IMR-90 (cell line): ENCODE measurements at places on chromosomes 7 and 10.

DNA sequence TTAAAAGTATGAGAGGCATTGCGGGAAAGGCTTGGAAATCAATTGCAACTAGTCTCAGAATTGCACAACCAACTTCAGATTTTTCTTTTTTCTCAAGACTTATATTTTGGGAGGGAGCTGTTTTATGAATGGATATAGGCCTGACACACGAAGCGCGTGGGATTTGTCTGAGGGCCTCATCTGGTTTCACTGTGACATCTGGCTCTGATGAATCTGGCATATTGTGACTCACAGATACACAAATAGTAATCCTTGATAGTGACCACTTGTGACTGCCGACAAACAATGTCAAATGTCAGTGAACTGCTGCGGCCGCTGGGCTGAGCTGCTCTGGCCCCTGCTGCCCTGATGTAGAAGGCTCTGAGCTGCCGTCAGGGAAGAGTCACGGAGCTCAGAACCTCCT, 655.1 kb downstream of the INHBA start:
- DNase-seq: peak; percentile 77

- DNase-seq: no peak
Measured at GRCh38 chr10:81674941-81675340, 200.1 kb upstream of the NRG3 start.

DNA sequence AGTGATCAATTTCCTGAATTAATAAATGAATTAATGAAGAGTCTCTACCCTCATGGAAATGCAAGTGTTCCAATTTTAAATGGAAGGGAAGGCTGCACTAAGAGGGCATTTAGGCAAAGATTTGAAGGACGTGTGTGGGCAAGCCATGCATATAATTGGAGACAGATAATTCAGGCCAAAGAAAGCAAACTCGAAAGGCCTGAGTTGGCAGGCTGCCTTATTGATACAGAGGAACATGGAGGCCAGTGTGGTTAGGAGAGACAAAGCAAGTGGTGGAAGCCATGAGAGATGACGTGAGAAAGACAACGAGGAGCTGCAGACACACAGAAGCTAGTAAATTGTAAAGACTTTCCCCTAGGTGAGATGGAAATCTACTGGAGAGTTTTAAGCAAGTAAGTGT, 15.4 kb upstream of the PCLO start:
- DNase-seq: no peak

- DNase-seq: no peak
Measured at GRCh38 chr10:123560301-123561140, 105.6 kb upstream of the GPR26 start.

DNA sequence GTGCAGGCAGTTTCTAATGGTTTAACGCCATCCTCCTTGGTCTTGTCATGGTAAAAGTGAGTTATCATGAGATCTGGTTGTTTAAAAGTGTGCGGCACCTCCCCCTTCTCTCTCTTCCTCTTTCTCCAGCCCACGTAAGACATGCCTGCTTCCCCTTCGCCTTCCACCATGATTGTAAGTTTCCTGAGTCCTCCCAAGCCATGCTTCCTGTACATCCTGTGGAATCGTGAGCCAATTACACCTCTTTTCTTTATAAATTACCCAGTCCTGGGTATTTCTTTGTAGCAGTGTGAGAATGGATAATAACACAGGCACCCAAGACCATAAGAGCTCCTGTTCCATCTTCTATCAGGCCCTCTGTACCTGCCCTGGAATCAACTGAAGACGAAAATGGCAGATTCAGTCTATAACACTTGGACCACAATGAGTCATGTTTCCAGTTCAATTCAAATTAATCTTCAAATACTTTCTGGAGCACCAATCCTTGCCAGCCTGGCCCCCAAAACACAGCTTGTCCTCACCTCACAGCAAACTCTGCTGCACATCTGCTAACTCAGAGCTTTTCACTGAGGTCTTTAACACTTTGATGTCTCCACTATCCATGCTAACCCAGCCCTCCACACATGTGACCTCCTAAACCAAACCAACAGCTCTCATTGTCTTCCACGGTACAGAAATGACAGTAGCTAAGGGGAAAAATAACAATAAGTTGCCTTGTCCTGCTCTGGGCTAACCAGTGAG, 73.2 kb downstream of the SFMBT2 start:
- no peak for DNase-seq

DNA sequence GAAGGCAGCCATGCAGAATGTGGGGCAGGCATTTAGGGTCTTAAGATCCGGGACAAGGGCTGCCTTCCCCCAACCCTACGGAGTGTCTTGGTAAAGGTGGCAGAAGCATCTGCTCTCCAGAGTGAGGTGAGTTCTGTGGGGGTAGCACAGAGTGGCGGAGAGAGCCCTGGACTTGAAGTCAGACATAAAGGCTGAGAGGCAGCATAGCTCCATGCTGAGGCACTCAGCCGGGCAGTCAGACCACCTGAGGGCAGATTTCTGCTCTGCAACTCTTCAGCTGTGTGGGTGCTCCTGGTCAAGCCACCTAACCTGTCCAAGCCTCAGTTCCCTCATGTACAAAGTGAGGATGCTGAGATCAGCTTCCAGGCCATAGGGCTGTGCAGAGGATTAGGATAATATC, 81.0 kb downstream of the CRTAC1 start:
- no peak for DNase-seq

DNA sequence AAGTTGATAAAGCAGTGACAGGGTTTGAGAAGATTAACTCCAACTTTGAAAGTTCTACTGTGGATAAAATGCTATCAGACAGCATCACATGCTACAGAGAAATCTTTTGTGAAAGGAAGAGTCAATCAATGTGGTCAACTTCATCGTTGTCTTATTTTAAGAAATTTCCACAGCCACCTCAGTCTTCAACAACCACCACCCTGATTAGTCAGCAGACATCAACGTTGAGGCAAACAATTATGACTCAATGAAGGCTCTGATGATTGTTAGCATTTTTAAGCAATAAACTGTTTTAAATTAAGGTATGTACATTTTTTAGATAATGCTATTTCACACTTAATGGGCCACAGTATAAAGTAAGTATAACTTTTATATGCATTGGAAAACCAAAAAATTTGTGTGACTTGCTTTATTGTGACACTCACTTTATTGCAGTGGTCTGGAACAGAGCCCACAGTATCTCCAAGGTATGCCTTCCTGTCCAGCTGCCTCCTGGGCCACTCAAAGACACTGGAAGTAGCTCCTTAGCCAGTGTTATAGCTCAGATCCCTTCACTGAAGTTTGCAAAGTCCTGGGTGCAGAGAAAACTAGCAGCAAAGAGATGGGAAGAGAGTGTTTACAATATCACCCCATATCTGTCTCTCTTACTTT, 293.1 kb downstream of the ARHGAP12 start:
- DNase-seq: peak; percentile 42

GRCh38 chr10:72744566-72744965, 52.6 kb downstream of the MCU start:
- no peak for DNase-seq

GRCh38 chr10:26488344-26488743, 50.2 kb downstream of the APBB1IP start:
- DNase-seq: no peak

DNA sequence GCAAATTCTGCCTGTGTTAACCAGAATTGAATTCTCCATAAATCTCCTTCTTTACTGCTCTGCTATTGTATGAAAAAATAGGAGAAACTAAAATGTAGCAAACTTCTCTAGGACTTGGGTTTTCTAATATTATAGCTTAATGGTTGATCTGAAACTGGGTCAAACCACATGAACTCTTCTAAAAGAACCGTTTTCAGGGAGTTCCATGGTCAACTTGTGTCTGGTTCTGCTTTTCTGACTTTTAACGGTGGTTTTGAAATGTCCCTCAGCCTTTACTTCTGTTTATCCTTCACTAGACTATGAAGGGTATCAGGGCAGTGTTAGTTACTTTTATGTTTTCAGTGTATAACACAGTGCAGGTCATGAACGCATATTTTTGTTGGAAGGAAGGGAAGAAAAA, 242.2 kb downstream of the TSPAN12 start:
- no peak for DNase-seq

- DNase-seq: no peak
Measured at GRCh38 chr7:76327610-76328009, 25.1 kb downstream of the HSPB1 start.

DNA sequence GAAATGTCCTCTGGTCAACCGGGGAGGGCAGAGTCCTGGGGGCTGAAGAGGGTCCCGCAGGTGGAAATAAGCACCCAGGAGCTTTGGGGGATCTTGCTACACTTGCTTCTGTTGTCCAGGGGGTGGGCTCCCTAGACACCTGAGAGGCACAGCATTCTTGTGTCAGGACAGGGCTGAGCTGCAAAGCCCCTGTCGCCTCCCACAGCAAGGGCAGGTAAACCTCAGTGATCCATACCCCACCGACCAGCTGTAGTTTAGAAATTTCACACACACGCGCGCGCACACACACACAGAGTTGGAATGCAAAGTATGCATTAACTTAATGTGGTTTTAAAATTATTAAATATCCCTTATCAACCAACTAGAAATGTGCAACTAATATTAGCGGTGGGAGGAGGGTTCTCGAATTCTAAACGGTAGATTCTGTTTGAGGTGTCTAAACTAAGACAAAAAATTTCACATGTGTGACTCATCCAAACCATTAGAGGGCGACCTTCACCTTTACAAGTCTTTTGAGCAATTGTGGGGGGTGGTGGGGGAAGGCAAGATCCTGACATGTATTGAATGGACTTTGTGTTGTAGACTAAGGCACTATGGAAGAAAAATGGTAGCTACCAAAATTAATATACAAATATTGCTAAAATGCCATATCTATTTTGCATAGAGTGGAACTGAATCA, 34.3 kb upstream of the PTF1A start:
- peak; percentile 39 for DNase-seq

DNA sequence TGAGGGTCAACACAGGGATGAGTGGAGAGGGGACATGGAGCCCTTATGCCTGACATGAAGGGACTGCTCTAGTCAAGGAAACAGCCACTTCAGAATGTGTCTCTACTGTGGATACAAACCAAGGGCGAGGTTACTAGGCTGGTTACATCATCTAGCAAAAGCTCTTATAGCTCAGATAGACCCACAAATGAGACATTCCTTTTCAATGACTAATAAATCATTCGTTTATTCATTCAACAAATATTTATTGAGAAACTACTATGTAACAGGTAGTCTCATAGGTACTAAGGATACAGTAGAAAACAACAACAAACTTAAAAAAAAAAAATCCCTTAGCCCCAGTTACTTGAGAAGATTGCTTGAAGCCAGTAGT, 219.5 kb downstream of the KIAA1217 start:
- peak; percentile 70 for DNase-seq

DNA sequence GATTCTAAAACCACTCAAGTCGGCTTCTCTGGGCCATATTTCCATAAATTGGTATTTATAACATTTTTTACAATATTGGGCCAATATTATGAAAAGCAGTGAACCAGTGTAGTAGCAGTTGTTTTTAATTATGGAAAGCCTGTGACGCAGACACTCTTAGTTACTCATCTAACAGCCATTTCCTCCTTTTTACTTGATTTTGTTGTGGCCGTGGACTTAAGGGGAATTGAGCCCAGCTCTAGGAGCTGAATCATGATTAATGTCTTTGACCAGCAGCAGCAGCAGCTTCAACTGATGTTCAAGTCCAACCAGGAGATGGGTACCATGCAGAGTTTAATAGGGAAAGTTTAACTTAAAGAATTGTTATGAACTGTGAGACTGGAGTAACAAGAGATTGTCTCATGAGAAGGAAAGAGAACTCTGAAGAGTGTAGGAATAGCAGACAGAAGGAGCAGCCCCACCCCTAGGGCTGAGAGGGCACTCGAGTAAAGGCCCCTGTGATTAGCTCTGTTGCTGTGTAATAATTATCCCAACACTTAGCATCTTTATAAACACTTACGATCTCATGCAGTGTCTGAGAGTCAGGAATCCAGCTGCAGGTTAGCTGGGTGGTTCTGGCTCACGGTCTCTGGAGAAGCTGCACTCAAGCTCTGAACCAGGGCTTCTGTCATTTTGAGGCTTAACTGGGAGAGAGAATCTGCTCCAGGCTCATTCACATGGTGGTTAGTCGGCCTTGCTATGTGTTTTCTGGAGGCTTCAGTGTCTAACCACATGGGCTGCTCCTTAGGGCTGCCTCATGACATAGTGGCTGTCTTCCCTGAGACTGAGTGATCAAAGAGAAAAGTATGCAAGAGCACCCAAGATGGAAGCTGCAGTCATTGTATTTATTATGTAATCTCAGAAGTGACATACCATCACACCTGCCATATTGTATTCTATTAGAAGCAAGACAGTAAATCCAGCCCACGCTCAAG, 4.6 kb downstream of the LANCL2 start:
- DNase-seq: peak; percentile 95

DNA sequence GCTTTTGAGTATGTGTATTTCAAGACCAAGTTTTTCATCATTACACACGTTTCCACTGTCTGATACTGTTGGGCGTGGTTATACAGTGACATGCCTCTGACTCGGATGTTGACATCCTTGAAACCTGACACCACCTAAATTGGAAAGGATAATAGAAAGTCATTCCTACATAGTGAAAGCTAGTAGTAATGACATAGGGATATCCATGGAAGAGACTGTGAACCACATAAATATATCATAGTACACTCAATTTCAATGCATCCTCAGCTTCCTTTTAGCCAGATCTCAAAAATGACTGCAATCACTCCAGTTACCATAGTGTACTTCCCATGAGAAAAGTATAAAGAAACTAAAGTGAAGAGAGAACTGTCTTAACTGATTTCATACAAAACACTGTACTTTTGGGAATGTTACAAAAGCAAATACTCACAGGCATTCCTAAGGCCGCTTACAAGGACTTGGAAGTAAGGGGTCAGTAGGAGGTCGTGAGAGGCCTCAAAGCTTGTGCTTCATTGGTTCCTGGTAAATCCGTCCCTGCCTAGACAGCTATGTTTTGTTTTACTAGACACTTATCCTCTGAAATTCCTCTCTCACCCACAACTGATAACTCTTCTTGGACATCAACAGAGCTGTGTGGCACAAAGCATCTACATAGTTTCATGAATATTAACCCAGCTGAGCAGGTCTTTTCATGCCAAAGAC, 71.8 kb upstream of the VWDE start:
- DNase-seq: peak; percentile 55

- DNase-seq: no peak
Measured at GRCh38 chr10:124385627-124386185, 33.0 kb downstream of the OAT start.

- peak; percentile 16 for DNase-seq
Measured at GRCh38 chr7:46071601-46072000, 150.5 kb upstream of the IGFBP3 start.

DNA sequence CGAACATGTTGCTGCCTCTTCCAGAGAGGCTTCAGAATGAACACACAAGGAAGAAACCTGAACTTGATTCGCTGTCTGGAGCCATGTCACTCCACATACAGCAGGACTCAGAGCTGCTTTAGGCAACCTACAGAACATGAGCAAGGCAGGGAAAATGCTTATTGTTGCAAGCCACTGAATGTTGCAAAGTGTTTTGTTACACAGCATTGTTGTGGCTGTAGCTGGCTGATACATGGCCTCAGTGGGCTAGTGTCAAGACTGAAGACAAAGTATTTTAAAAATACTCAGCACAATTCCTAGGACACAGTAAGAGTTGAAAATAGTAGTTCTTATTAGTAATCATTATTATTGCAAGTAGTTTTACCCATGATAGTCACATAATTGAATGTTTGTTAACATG, 3.1 kb upstream of the CHST15 start:
- DNase-seq: no peak
